Endothelial cell of umbilical vein (primary cell): ENCODE measurements at places on chromosomes 3 and 15.

- H3K27me3 ChIP-seq: peaks cover 2% of the 10 kb centered on the region
- no peaks in the 10 kb centered on the region for H3K4me1 ChIP-seq
- no peaks in the 10 kb centered on the region for H3K36me3 ChIP-seq
- H3K4me3 ChIP-seq: no peak overlapping the region
These were observed 6.5 kb downstream of the CHST13 start for GRCh38 chr3:126530171-126531050.

DNA sequence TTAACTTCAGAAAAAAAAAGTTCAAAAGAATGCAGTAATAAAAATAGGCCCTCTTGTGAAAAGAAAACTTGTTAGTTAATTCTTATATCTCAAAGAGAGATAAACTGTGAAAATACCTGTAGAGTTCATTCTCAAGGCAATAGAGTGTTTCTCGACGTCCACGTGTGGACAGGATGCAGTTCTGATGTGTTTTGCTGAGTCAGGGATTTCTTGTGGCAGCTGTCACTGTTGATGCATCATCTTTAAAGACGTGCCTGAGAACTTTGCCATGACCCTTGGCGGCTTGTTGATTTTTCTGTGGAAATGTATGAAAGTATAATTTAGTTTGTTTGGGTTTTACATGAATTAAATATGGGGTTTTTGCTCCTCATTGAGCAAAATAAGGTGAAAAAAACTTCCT lies 702.2 kb downstream of the NLGN1 start:
- no peak overlapping the region for H3K4me3 ChIP-seq
- no peak overlapping the region for H3K27ac ChIP-seq
- H3K4me1 ChIP-seq: no peaks in the 10 kb centered on the region
- H3K36me3 ChIP-seq: no peaks in the 10 kb centered on the region
- DNase-seq: no peak
- H3K27me3 ChIP-seq: no peaks in the 10 kb centered on the region

DNA sequence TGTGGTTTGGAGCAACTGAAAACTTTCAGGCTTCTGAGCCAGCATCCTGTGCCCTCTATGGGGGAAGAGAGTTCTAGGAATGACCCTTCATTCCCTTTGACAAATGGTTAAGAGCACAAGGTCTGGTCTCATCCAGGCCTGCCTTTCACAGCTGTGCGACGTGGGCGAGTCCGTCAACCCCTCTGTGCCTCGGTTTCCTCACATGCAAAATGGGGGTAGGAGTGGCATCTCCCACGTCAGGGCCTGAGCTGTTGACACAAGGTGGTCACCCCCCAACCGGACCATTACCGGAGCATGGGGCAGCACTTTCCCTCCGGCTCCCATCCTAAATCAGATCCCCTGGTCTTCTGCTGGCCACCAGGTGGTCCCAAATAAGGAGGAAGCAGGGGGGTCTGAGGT lies 70.4 kb downstream of the ATP2B2 start:
- H3K4me1 ChIP-seq: peaks cover 4% of the 10 kb centered on the region
- H3K27ac ChIP-seq: no peak overlapping the region
- DNase-seq: no peak
- H3K4me3 ChIP-seq: no peak overlapping the region
- no peaks in the 10 kb centered on the region for H3K36me3 ChIP-seq
- H3K27me3 ChIP-seq: no peaks in the 10 kb centered on the region

- DNase-seq: no peak
- H3K36me3 ChIP-seq: no peaks in the 10 kb centered on the region
These were observed 93.6 kb upstream of the LPP start for GRCh38 chr3:188060264-188060835.

GRCh38 chr3:14358426-14359211 lies 43.8 kb upstream of the SLC6A6 start:
- no peaks in the 10 kb centered on the region for H3K4me1 ChIP-seq
- no peaks in the 10 kb centered on the region for H3K27me3 ChIP-seq
- H3K27ac ChIP-seq: no peak overlapping the region
- H3K36me3 ChIP-seq: no peaks in the 10 kb centered on the region

- H3K4me1 ChIP-seq: no peaks in the 10 kb centered on the region
- H3K36me3 ChIP-seq: no peaks in the 10 kb centered on the region
These were observed 11.4 kb upstream of the C3orf22 start for GRCh38 chr3:126570103-126570541.
